ENCODE measurements at places on chromosomes 13 and 19.

GRCh38 chr13:99231721-99232120 is 26.5 kb downstream of the GPR18 start:
- no peak for DNase-seq

DNA sequence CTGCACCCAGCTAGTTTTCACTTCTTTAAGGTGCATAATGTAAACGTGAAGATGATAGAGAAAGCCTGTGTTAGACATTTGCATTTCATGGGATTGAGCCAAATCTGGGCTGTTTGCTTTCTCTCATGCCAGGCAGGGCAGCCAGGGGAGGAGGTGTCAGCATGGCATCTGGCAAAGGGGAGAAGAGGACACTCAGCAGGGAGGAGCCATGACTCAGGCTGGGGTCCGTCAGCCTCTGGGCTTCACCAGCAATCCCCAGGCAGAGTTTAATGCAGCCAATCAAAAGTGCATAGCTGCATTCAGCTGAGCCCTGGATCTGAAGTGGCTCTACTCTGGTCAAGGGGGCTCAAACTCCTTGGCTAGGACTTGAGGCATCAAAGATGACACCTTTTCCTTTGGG is 23.5 kb downstream of the EBPL start:
- no peak for DNase-seq

- no peak for DNase-seq
These were observed 478.1 kb upstream of the NBEA start for GRCh38 chr13:34464011-34464410.

DNA sequence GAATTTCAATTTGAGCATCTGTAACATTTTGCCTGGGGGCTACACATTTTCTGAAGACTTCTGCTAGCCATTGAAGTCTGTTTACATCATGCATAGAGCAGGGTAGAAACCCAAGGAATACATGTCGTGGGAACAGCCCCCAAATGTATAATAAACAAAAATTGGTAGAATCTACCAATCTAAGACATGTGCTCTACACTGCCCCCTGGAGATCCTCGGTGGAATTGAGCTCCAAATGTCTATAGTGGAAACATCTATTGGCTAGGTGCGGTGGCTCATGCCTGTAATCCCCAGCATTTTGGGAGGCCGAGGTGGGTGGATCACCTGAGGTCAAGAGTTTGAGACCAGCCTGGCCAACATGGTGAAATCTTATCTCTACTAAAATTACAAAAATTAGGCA is 57.3 kb downstream of the MBD3L2B start:
- no peak for DNase-seq

DNA sequence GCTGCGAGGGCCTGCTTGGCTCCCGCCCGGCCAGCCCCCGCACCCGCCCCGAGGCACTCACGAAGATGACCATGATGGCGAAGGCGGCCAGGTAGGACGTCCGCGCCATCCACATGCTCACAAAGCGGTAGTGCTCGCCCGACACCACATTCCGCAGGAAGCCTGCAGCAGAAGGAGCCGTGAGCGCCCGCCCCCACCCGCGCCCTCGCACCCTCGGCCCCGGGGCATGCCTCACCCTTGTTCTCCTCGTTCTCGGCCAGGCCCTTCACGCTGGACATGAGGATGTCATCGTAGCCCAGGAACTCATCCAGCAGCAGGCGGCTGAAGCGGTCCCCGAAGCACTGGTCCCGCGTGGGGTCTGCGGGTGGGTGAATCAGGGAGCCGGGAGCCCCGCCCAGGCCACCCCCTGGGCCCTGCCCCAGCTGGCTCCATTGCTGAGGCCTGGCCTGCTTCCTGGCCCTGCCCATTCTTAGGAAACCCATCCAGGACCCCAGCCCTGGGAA is 9.0 kb downstream of the TMEM259 start:
- no peak for DNase-seq

GRCh38 chr13:53901593-53901992 is 873.0 kb downstream of the OLFM4 start:
- no peak for DNase-seq

DNA sequence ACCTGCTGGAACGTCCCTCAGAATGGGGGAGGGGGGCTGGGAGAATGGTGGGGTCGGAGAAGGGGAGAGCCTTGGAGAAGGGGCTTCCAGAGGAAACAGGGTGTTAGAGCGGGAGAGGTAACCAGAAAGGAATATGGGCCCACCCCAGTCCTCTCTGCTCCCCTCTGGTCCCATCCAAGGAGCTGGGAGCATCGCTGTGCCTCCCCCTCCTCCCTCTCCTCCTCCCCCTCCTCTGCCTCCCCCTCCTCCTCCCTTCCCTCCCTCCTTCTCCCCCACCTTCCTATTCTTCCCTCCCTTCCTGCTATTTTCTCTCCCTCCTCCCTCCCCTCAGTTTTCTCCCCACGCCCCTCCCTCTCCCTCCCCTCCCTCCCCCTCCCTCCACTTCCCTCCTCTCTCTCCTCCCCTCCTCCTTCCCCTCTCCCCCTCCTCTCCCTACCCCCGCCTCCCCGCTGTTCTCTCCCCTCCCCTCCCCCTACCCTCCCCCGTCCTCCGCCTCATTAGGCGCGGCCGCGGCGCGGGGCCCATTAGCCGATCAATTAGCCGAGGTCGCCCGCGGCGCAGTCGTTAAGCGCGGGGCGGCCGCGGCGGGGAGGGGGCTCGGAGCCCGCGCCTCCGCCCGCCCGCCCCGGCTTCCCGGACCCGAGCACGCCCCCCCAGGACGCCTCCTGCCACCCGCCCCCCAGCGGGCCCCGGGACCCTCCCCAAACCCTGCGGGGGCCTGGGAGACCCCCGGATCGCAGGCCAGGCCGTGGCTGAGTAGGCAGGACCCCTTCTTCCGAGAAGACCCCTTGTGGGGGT is 15.4 kb downstream of the TLE5 start:
- peak; percentile 58 for DNase-seq

- DNase-seq = no peak
These were observed 172.5 kb upstream of the MIR17HG start for GRCh38 chr13:91174886-91175501.

DNA sequence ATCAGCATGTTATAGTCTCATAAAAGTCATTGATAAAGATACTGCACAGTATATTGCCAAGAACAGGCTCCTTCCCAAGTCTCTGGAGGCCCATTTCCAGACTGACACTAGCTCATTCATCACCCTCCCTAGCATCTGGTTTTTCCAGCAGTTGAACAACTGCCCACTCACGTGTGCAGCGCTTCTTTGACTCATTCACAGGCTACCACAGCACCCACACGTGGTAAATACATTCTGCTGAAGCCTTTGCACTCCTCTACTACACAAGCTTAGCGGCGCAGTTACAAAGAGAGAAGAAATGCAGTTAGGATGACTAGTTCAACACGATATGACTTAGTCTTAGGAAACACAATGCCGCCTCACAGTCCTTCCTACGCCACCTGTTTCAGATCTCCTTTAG is 87.7 kb downstream of the DOCK9 start:
- no peak for DNase-seq
